ENCODE measurements at places on chromosomes 7 and 10. TPM values are rescaled to one million over a fixed set of nuclear protein-coding genes. Genes with fewer than 3 reads are reported as not detected.

GRCh38 chr7:121084748-121085336 lies 96.3 kb downstream of the CPED1 start:
- peak; percentile 70 for DNase-seq
- H3K36me3 ChIP-seq = no peaks in the 10 kb centered on the region
- H3K27me3 ChIP-seq = no peaks in the 10 kb centered on the region
- H3K27ac ChIP-seq = peak overlapping the region; percentile 93
- H3K4me1 ChIP-seq = peaks cover 52% of the 10 kb centered on the region
- 0 out of 2 replicates have a peak overlapping the region, but pooled peaks have one; percentile 2 for H3K4me3 ChIP-seq

- peaks cover 7% of the 10 kb centered on the region for H3K36me3 ChIP-seq
- H3K27ac ChIP-seq = peak overlapping the region; percentile 45
- H3K27me3 ChIP-seq = no peaks in the 10 kb centered on the region
- no peak for DNase-seq
- H3K4me1 ChIP-seq = peaks cover 20% of the 10 kb centered on the region
- H3K4me3 ChIP-seq = no peak overlapping the region
These were observed 35.2 kb downstream of the VCL start for GRCh38 chr10:74032900-74033655.

- peaks cover 6% of the 10 kb centered on the region for H3K4me1 ChIP-seq
- DNase-seq = no peak
- no peak overlapping the region for H3K4me3 ChIP-seq
- H3K27me3 ChIP-seq = no peaks in the 10 kb centered on the region
- no peak overlapping the region for H3K27ac ChIP-seq
These were observed 59.5 kb downstream of the HBP1 start for GRCh38 chr7:107228291-107228690.

DNA sequence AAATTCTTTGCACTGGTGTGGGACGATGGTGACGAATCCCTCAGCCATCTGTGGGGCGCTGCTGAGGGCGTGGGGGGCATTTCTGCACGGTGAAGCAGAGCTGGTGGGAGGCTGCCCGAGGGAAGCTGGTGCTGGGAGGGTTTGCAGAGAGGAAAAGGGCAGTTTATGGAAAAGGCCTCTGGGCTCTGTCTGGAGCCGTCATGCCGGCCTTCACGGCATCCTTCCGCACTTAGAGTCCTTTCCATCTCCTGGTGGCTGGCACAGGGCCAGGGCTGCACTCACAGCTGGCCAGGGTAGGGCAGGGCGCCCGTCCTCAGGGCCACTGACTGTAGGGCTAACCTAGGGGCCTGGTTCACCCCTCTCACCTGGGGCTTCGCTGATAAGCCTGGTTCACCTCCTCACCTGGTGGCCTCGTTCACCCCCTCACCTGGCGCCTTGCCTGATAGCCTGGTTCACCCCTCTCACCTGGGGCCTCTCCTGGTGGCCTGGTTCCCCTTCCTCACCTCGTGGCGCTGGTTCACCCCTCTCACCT lies 598 bp upstream of the AMZ1 start:
- no peak overlapping the region for H3K27ac ChIP-seq
- no peaks in the 10 kb centered on the region for H3K36me3 ChIP-seq
- peak; percentile 84 for DNase-seq
- H3K4me1 ChIP-seq = peaks cover 42% of the 10 kb centered on the region

GRCh38 chr10:47269294-47269693 lies 30.7 kb upstream of the GDF10 start:
- H3K27me3 ChIP-seq = no peaks in the 10 kb centered on the region
- no peak for DNase-seq
- H3K4me3 ChIP-seq = no peak overlapping the region

DNA sequence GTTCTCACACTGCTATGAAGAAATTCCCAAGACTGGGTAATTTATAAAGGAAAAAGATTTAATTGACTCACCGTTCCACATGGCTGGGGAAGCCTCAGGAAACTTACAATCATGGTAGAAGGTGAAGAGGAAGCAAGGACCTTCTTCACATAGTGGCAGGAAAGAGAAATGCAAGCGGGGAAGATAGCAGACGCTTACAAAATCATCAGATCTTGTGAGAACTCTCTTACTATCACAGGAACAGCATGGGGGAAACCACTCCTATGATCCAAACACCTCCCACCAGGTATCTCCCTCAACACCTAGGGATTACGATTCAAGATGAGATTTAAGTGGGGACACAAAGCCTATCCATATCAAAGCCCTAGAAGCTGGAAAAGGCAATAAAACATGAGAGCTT lies 130.8 kb downstream of the MDFIC start:
- no peak overlapping the region for H3K4me3 ChIP-seq
- no peaks in the 10 kb centered on the region for H3K27me3 ChIP-seq
- H3K4me1 ChIP-seq = no peaks in the 10 kb centered on the region
- DNase-seq = no peak
- H3K27ac ChIP-seq = no peak overlapping the region

- no peak overlapping the region for H3K27ac ChIP-seq
- no peak for DNase-seq
- no peaks in the 10 kb centered on the region for H3K4me1 ChIP-seq
- H3K4me3 ChIP-seq = no peak overlapping the region
These were observed 26.6 kb downstream of the CHST3 start for GRCh38 chr10:71990706-71991269.

- no peaks in the 10 kb centered on the region for H3K36me3 ChIP-seq
- H3K27me3 ChIP-seq = no peaks in the 10 kb centered on the region
- peaks cover 7% of the 10 kb centered on the region for H3K4me1 ChIP-seq
- DNase-seq = no peak
These were observed 86.7 kb downstream of the LYZL2 start for GRCh38 chr10:30542895-30543288.

DNA sequence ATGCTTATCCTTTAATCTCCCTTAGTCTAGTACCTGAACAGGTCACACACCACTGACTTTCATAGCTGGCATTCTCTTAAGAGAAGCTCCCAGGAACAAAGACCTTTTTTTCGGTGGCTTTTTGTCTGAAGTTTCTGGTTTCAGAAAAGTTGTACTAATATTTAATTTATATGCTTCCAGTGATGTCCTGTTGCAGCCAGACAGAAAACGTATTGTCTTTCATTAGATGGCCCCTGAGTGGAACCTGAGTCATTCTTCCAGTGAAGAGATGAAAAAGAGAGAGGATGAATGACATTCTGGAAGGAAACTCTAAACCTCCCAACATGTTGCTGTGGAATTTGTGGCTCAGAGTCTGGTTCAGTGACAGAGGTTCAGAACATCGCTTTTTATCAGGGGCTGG lies 274.8 kb upstream of the TAC1 start:
- no peaks in the 10 kb centered on the region for H3K27me3 ChIP-seq
- no peak overlapping the region for H3K4me3 ChIP-seq
- no peak for DNase-seq
- no peaks in the 10 kb centered on the region for H3K4me1 ChIP-seq
- H3K36me3 ChIP-seq = no peaks in the 10 kb centered on the region

GRCh38 chr10:128481152-128481840 lies 355.1 kb upstream of the MKI67 start:
- no peaks in the 10 kb centered on the region for H3K27me3 ChIP-seq
- H3K36me3 ChIP-seq = no peaks in the 10 kb centered on the region
- no peak overlapping the region for H3K27ac ChIP-seq
- H3K4me1 ChIP-seq = no peaks in the 10 kb centered on the region

DNA sequence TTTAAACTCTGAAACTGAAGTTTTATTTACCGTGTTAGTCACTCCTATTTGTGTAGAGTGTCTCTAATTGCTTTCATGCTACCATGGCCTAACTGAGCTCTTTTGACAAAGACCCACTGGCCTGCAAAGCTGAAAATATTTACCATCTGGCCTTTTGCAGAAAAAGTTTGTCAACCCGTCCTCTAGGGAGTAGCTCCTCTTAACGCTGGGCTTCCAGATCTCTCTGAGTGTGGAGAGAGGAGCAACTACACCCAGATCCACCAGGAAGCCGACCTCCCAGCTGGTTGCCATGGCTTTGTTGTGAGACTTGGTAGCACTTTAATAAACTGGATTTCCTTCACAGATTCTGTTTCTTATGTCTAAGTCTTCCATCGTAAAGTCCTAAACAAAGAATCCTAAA lies 4.2 kb upstream of the C10orf71 start:
- H3K36me3 ChIP-seq = no peaks in the 10 kb centered on the region
- peak overlapping the region; percentile 48 for H3K27ac ChIP-seq
- DNase-seq = no peak
- H3K4me1 ChIP-seq = peaks cover 31% of the 10 kb centered on the region
- no peaks in the 10 kb centered on the region for H3K27me3 ChIP-seq

GRCh38 chr7:109549471-109550193 lies 980.0 kb downstream of the DNAJB9 start:
- no peaks in the 10 kb centered on the region for H3K36me3 ChIP-seq
- DNase-seq = no peak
- H3K27ac ChIP-seq = no peak overlapping the region
- H3K4me3 ChIP-seq = no peak overlapping the region
- H3K27me3 ChIP-seq = no peaks in the 10 kb centered on the region

DNA sequence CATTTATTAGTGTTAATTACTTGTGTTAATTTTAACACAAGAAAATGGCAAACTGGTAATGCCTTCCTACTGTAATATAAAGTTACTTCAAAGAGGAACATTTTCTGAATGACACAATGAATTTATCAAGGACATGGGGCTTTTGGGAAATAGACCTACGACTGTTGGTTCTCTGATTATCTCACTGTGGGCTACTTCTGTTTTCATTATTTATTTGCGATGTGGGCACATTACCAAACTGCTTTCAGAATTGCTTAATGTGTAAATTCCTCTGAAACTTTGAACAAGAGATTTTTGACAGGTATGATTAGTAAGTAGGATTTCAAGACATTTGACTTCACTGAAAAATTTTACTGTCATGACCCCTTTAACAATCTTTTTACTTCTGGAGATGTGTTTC lies 535.6 kb downstream of the CNTNAP2 start:
- H3K27ac ChIP-seq = no peak overlapping the region
- no peaks in the 10 kb centered on the region for H3K36me3 ChIP-seq
- no peaks in the 10 kb centered on the region for H3K27me3 ChIP-seq
- no peak overlapping the region for H3K4me3 ChIP-seq
- DNase-seq = no peak

- H3K4me1 ChIP-seq = peaks cover 13% of the 10 kb centered on the region
- H3K27me3 ChIP-seq = no peaks in the 10 kb centered on the region
- H3K4me3 ChIP-seq = no peak overlapping the region
These were observed 57.0 kb downstream of the P4HA1 start for GRCh38 chr10:73039635-73040034.

GRCh38 chr10:37992083-37992482 lies 15.6 kb upstream of the ZNF25 start:
- no peak overlapping the region for H3K4me3 ChIP-seq
- no peak overlapping the region for H3K27ac ChIP-seq
- H3K27me3 ChIP-seq = no peaks in the 10 kb centered on the region

DNA sequence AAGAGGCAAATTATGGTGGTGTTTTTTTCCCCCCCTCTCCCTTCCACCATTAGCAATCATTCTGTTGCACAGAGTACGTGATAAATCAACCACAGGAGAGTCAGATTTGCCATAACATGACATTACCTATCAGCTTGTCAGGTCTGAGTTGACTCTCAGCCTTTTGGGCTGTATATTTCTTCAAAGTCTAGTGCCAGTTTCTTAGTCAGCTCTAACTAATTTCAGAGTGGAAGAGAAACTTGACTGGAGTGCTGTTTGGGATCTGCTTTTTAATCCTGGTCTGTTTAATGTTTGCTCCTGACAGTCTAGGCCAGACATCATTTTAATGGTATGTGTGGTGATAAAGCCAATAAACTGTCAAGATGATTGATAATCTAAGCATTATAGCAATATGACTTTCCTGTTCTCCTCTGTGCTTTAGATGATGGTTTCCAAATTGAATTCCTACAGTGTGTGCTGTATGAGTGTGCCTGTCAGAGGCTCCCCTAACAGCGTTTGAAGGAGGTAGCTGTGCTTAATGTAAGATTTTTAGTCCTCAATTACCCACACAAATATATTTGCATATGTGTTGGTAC lies 76.9 kb downstream of the LRMDA start:
- H3K4me1 ChIP-seq = no peaks in the 10 kb centered on the region
- no peak for DNase-seq
- H3K36me3 ChIP-seq = no peaks in the 10 kb centered on the region
- H3K4me3 ChIP-seq = no peak overlapping the region
- no peak overlapping the region for H3K27ac ChIP-seq

GRCh38 chr10:122730238-122730637 lies 30.6 kb upstream of the C10orf120 start:
- H3K27me3 ChIP-seq = no peaks in the 10 kb centered on the region
- H3K27ac ChIP-seq = no peak overlapping the region
- no peak for DNase-seq
- peaks cover 25% of the 10 kb centered on the region for H3K4me1 ChIP-seq
- H3K36me3 ChIP-seq = no peaks in the 10 kb centered on the region
- no peak overlapping the region for H3K4me3 ChIP-seq

- H3K4me1 ChIP-seq = no peaks in the 10 kb centered on the region
- no peaks in the 10 kb centered on the region for H3K27me3 ChIP-seq
- no peak overlapping the region for H3K4me3 ChIP-seq
- peak; percentile 3 for DNase-seq
These were observed 1288.5 kb downstream of the GATA3 start for GRCh38 chr10:9342885-9343570.

- no peaks in the 10 kb centered on the region for H3K4me1 ChIP-seq
- H3K4me3 ChIP-seq = no peak overlapping the region
- no peaks in the 10 kb centered on the region for H3K36me3 ChIP-seq
- no peak overlapping the region for H3K27ac ChIP-seq
- DNase-seq = no peak
These were observed 101.6 kb upstream of the EEPD1 start for GRCh38 chr7:36051501-36051900.

DNA sequence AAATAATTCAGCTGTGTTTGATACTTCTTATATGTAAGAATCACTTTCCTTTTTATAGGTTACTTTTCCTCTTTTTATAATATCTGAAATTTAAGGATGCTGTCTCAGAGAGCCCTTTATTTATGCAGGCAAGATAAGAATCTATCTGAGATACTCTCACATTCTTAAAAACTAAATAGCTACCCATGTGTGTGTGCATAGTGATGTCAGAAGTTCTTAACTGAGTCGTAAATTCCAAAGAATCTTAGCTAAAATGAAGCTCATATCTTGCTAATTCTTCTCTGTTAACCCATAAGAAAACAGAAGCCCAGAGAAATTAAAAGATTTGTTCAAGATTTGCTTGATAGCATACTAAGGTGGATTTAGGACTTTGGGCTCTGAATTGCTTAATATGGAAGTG lies 118.5 kb downstream of the PCDH15 start:
- H3K36me3 ChIP-seq = no peaks in the 10 kb centered on the region
- no peak overlapping the region for H3K27ac ChIP-seq
- no peaks in the 10 kb centered on the region for H3K4me1 ChIP-seq
- H3K27me3 ChIP-seq = no peaks in the 10 kb centered on the region

DNA sequence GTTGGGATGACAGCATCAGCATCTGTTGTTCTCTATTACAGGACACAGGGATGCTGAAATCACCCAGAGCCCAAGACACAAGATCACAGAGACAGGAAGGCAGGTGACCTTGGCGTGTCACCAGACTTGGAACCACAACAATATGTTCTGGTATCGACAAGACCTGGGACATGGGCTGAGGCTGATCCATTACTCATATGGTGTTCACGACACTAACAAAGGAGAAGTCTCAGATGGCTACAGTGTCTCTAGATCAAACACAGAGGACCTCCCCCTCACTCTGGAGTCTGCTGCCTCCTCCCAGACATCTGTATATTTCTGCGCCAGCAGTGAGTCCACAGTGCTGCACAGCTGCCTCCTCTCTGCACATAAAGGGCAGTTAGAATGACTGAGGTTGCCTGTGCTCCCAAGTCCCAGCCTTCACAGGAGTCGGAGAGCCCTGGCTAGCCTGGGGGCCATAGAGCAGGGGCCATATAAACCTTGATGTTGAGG lies 142.2 kb upstream of the PRSS58 start:
- no peak overlapping the region for H3K4me3 ChIP-seq
- peaks cover 4% of the 10 kb centered on the region for H3K27me3 ChIP-seq
- H3K36me3 ChIP-seq = no peaks in the 10 kb centered on the region
- H3K4me1 ChIP-seq = no peaks in the 10 kb centered on the region

The LBX1 gene
- total RNA-seq = 13.7 TPM

The SORBS1 gene
- total RNA-seq = 12.8 TPM

The KAZALD1 gene
- 58.1 TPM for total RNA-seq

The PTPRN2 gene
- 6.0 TPM for total RNA-seq

The CCDC146 gene
- total RNA-seq = 0.66 TPM

The SPAG6 gene
- total RNA-seq = 1.3 TPM

All from SJCRH30 (cell line).